ENCODE measurements at places on chromosomes 7 and 10.

DNA sequence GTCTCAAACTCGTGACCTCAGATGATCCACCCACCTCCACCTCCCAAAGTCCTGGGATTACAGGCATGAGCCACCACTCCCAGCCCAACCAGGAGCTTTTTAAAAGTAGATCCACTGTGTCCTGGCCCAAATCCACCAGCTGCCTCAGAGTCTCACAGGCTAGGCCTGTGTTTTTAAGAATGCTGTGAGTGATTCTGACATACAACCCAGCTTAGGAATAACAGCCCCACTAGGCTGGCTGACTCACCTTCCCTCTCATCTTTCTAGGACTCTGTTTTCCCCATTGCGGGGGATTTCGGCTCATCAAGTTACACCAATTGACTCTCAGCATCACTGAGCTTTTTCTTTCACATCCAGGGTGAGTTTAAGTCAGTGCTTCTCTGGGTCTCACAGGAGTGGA is 207.6 kb downstream of the SKIDA1 start:
- DNase-seq = no peak

DNA sequence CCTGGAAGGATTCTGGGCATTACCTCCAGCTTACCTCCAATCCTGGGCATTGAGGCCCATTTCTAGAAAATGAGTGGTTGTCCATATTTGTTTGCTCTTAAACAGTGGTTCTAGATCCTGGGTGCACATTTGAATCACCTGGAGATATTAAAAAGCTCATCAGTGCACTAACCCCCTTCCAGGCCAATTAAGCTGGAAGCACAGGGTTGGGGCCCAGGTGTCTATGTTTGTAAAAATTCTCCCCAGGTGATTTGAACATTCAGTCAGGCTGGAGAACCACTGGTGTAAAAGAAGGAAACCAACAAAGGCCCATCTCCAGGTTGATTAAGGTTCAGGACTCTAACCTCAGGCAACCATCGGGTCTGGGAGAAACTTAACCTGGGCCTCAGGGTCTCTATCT is 102.6 kb upstream of the NANOS1 start:
- no peak for DNase-seq

DNA sequence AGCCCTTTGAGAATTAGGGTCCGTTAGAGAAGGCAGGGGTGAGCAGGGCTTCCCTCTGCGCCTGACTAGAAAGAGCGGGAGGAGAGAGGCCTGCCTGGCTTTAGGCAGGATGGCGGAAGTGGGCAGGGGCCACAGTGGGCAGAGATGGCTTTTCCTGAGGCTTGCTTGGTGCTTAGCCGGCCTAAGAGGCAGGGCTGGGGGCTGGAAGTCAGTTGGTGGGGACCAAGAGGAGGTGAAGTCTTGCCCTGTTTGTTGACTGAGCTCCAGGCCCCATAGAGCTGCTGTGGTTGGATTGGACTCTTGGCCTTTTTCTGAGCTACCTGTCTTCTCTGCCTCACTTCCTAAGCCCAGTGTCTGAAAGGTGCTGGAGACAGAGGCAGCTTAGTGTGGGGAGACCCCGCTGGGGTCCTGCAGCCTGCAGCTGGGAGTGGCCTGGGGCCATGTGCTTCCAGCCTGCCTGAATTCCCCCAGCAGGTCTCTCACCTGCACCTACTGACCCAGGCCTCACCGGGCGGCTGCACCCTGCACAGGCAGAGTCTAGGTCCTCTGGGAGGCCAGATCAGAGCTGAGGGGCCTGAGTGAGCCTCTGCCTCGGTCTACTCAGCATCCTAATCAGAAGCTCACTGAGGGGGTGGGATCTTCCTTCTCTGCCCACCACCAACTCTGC is 4.8 kb downstream of the FAM241B start:
- no peak for DNase-seq

GRCh38 chr7:30144657-30145306 is 10.0 kb downstream of the MTURN start:
- no peak for DNase-seq

GRCh38 chr7:24858108-24858977 is 101.1 kb upstream of the GSDME start:
- DNase-seq = no peak

- DNase-seq = no peak
Observed at GRCh38 chr7:90271753-90272152, 26.8 kb downstream of the CFAP69 start.

DNA sequence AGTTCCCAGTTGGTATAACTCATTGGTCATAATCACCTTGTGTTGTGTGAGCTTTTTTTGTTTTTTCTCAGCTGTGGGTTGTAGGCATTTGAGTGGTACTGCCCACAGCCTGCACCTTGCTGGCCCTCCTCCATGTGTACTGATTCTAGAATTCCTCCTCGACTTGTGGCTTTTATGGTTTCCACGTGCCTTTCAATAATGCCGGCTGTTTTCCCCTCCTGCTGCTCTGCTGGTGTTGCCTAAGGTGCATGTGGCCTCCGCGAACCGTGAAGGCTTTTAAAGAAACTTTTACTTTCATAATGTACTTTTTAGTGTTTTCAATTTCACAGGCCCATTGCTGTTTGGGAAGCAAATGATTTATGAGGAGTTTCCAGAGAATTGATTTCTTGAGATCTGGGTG is 518.0 kb downstream of the REEP3 start:
- no peak for DNase-seq

GRCh38 chr7:41696323-41696916 is 6.5 kb downstream of the INHBA start:
- peak; percentile 23 for DNase-seq

DNA sequence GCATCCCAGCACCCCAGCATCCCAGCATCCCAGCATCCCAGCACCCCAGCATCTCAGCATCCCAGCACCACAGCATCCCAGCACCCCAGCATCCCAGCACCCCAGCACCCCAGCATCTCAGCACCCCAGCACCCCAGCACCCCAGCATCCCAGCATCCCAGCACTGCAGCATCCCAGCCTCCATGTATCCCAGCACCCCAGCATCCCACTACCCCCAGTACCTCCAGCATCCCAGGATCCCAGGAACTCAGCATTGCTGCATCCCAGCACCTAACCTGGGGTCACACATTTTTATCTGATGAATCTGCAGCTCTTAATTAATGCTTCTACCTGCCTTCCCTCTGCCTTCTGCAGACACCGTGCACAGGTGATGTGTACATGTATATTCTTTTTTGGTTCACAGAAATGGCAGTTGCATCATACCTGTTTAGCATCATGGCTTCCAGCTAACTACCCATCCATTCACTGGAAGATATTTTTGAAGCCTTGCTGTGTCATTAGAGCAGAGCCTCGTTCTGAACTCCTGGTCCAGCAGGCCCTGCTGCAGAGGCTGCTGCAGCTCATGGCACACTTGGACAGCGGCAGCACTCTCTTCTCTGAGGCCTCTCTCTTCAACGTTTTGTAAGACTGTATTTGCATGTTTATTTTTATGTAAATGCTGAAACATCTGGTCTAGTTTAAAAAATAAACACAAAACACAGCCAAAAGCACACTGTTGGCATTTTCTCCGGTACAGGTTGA is 4.6 kb upstream of the CFAP46 start:
- no peak for DNase-seq

DNA sequence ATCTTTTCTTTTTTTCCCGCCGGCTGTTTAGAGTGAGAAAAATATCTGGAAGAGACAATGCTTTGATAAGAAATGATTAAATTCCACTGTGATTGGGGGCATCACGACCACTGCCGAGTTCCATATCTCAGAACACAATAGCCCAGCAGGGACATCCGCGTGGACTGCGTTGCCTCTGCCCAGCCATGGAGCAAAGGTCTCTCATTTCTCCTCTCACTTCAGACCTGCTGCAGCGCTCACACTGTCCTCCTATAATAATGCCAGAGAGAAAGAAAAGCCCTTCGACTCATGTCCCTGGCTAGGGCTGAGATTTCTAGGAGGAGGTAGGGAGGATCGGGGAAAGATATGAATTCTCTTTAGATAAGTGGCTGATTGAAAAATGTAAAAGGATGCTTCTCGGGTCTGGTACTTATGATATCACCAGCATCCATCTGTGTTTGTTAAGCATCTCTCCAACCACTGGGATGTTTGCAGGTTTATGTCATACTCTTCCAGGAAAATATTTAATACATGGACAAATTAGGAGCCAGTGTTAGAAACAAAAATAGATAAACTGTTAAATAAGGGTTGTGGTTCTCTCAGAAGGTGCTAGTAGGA is 472.9 kb upstream of the AKR1E2 start:
- DNase-seq = no peak

DNA sequence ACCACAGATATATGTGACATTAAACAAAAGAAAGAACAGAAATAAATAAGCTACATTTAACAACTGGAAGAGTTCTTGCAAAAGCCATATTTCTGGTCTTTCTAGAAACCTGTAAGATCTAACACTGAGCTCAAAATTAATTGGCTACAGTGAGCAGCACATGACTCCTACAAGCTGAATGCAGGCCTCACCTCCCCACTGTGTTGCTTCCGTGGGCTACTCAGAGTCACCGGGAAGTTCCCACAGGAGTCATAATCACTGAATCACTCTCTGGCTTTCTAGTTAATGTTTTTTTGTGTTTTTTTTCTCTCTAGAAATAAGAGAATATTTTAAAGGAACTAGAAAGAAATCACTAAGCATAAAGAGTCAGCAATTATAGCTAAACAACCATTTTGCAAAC is 10.2 kb upstream of the MRPS24 start:
- DNase-seq = no peak

GRCh38 chr7:55588379-55588699 is 16.0 kb upstream of the VOPP1 start:
- DNase-seq = no peak

DNA sequence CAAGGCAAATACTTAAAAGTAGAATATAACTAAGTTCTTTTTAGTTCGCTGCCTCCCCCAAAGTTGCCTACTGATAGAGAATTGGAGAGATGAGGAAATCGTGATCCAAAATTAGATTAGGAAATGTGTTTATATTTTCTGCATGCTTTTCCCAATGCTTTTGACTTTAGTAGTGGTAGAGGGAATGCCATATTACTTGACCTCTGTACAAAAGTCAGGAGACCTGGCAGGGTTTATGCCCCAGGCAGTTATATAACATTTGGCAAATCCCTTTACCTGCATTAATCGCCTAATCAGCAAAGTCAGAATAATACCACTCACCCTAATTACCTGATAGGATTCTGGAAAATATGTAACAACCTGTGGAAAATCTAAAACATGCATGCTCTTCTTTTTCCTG is 142.9 kb downstream of the ANKRD30A start:
- no peak for DNase-seq

- no peak for DNase-seq
Observed at GRCh38 chr10:79452174-79452611, 6.8 kb upstream of the ZCCHC24 start.

- no peak for DNase-seq
Observed at GRCh38 chr7:28999895-29000716, 42.0 kb upstream of the TRIL start.

DNA sequence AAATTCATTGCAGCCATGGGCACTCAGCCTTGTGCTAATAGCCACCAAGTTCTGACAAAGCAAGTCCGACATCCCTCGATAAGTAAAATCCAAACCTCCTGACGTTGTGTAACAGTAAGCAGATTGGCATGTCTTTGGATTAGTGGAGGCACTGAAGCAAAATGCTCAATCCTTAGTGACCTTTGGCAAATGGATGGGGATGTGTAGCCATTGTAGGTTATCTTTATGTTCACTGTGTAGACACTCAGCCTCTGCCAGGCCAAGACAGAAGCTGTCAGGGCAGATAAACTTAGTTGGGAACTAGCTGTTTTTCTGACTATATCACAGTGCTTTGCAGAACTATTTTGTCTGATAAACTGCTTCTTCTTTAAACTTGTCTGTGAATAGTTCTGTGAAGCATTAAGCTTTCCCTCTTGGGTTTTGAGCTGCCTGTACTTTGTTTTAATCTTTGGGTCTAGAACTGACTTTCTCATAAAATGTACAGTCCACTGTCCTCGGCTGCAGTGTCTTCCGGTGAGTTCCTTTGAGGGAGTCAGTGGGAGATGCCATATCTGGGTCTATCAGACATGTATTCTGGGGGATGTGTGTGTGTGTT is 220.8 kb downstream of the LRMDA start:
- no peak for DNase-seq

DNA sequence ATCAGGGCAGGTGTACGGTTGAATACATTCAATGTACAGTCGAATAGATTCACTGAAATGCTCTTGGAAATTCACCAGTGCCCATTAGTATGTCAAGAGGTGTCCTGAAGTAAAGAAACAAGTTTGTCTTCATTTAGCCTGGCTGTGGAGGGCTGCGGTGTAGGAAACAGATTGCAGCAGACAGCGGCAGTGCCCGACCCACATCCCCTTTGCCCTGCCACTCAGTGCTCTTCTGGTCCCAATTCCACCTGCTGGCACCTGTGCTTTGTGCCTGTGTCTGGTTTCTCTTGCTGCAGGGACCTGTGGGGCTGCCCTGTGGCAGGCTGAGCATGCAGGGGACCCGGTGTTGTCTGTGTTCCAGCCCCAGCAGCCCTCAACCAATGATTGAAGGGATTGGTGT is 183.7 kb downstream of the RPS24 start:
- DNase-seq = no peak

DNA sequence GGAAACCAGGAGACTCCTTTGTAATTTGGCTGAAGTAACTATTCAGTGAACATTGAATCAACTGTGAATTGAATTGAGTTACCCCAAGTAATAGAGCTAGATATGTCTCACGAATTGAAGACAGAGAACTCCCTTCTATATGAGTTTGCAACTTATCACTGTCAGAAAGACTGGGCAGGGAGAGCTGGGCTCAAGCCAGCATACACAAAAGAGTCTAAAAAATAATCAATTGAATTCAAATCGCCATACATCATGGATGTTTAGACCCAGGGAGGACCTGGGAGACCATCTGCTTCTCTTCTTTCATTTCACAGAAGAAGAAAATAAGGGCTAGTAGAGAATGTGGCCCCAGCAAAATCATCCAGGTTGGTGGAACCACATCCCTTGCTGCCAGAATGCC is 503.1 kb upstream of the AUTS2 start:
- no peak for DNase-seq

DNA sequence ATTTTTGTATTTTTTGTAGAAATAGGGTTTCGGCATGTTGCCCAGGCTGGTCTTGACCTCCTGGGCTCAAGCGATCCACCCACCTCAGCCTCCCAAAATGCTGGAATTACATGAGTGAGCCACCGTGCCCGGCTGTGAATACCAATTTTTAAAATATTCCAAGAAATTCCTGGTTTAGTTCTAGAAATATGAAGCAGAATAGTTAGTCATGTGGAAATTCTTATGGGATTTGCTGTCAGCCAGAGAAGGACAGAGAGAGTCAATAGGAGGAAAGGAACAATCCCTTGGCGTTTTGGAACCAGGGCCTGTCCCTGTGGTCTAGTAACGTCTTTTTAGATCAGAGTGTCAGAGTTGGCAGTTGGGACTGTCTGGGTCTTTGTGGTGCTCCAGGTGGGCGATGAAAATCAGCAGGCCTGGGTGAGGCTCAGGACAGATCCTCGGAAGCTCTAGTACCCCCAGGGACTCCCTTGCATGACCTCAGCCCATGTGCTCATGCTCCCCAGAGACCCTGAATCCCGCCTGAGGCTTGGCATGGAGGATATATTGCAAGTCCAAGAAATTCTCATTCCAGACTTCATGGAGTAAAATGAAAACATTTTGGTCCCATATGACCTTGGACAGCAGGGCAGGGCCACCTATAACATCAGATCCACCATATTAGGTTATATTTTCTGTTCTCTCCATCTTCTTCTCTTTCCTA is 7.8 kb downstream of the NODAL start:
- DNase-seq = no peak
